ENCODE measurements at places on chromosomes 4 and X.

- DNase-seq: no peak
These were observed 15.3 kb upstream of the SLC16A2 start for GRCh38 chrX:74405973-74406489.

DNA sequence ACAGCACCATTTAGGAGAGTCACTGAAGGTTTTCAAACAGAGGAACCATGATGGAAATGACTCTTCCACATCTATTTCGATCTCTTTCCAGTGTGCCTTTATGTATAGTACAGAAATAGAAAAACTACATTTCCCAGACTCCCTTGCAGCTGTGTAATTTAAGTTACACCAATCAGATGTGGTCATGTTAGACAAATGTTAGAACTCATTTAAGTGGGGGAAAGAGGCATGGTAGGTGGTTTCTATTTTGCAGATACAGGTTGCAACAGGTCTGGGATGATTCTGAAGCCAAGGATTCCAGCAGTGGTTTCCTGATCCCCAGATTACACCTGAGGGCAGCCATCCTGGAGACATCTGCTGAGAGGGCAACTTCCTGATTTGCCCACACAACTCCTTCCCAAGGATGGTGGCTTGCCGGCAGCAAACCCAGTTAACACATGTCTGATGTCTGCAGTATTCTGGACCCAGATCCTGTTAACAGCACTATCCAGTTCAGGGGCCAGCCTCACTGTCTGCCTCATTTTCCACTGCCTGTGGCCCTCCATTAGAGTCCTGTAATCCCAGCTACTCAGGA is 38.7 kb upstream of the PDK3 start:
- DNase-seq: no peak

- no peak for DNase-seq
These were observed 63.3 kb upstream of the PCDH7 start for GRCh38 chr4:30656828-30657227.

GRCh38 chr4:82256718-82257117 is 117.1 kb downstream of the HNRNPD start:
- no peak for DNase-seq

DNA sequence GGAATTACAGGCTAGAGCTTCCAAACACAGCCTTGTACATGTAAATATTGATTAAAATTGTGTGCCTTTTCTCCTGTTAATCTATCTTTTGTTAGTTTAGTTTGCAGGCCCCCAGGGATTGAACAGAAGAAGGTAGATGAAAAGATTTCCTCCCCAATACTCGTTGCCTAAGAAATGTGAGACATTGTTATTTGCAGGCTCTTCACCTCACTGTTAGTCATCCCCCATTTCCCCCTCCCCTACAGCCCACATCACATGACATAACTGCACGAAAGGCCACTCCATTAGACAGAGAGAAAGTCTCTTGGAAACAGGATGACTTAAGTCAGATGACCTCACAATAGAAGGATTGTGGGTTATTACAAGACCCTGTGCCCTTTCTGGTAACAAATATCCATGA is 13.3 kb upstream of the MID1 start:
- no peak for DNase-seq

DNA sequence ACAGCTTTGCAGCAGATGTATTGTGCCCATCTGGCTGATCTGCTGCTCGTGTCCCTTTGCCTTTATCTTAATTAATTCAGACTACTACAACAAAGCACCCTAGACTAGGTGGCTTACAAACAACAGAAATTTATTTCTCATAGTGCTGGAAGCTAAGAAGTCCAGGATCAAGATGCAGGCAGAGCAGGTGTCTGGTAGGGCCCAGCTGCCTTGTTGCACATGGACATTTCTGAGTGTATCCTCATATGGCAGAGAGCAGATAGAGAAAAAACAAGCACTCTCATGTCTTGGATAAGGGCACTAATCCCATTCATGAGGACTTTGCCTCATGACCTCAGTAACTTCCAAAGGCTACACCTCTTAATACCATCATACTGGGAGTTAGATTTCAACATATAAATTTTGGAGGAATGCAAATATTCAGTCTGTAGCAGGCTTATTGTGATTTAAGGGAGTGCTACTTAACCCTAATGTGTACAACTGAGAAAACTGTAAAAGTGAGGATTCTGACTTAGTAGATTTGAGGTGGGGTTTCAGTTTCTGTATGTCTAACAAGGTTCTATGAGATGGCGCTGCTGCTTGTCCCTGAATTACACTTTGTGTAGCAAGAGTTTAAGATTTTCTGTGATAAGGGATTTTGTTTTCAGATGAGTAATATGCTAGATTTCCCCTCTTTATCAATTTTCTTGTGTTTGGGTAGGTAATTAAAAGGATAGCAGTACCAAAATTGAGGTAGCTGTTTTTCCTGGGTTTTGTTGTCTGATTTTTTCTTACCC is 473.2 kb upstream of the TECRL start:
- DNase-seq: no peak

DNA sequence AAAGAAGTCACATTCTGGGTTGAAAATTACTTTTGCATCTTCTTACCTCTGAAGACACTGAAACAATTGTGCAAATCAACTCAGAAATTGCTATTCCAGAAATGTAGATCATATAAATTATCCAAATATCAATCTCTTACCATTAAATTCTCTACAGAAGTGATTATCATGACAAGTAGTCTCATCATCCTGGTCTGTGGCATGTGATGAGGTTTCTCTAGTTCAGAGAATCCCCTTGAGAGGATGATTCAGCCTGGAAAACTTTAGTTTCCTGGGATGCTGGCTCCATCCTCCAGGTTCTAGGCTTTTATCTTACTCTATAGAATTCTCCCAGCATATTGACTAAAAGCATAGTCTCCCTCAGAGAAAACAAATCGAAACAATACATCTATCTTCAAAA is 76.2 kb upstream of the S100G start:
- DNase-seq: no peak

DNA sequence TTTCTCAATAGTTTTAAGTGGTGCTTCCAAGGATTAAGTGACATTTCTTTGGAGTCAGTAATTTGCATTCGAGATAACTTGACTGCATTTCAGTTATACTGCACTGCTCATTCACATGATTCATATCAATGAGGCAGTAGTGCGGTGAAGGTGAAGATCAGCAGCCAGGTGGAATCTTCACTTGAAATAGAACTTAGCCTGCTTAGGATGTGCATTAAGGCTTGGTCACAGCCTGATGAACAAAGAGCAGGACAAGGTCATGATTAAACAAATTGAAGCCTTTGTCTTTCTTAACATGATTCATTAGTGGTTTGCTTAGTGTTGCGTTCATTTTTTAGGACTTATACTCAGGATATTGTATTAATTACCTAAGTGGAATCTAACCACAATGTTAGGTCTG is 212.1 kb upstream of the GALNTL6 start:
- DNase-seq: no peak

DNA sequence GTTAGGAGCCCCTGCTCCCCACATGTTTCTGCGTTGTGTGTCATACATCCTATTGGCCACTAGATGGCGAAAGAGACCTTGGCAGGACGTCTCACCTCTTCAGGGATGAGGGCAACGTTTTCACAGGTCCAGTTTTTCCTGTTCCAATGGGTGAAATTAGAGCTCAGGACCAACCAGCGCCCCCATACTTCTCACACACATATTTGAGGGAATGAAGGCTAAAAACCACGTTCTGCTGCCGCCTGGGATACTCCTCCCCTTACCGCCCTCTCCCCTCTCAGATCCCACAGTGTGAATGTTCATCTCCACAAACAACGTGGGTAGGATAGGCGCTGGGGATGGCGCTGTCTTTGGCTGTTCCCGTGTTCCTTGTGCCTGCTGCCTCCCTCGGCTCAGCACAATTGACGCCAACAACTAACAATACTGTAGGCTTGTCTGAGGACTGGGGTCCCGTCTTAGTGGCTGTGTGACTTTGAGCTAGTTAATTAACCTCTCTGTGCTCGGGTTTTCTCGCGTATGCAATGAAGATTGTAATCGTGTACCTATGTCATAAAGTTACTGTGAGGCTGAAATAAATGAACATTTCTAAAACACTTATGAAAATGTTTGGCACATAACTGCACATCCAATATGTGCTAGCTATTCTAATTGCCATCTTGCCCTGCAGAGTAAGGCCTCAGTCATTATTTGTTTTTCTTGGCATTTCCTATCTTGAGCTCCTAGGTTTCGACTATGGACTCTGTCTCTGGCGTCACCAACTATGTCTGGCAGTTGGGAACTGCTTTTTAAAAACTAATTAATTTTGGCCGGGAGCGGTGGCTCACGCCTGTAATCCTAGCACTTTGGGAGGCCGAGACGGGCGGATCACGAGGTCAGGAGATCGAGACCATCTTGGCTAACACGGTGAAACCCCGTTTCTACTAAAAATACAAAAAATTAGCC is 181.3 kb upstream of the STK26 start:
- no peak for DNase-seq

DNA sequence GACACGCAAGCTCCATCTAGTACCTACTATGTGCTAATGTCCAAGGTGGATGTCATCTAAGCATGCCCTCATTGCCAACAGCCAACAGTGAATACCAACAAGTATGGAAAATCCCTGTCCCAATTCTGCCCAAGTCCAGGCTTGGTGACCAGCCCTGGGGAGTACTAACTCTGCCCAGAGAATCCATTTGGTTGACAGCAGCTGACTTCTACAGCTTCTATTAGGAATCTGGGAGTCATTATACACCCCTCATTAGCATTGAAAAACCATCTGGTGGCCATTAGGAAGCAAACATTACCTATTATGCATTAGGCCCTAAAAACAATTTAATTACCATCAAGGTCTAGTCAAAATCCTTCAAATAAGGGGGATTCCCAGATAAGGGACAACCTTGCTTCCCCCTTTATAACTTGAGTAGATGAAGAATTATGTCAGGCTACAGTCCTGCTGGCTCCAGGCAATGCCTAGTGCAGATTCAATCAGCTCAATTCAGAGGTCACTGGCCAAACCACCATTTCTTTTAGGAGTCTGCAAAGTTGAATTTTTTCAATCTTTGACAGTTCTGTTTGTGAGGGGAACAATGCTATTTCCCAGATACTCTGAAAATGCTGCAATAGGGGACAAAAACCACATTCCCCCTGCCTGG is 228.0 kb upstream of the LDB2 start:
- no peak for DNase-seq

DNA sequence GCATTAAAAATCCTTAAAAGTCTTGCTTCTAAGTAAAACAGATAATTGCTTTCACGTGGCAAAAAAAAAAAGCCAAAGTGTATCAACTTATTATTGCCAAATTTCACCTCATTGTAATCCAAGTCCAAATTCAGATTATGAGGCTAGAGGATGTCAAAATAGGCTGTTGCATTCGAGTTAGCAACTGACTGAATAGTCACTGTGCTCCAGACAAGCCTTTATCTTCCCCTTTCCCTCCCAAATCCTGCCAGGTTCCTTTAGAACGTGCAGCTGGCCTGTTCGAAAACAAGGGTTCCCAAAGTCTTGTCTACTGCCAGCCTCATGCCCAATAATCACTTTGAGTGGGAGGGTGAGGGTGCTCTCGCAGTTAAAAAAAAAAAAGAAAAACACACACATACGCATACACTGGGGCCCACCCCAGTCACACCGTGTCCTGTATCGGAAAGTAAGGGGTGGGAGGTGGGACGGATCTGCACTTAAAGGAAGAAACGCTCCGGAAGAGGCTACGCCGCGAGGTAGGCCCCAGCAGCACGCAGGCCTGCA is 603 bp downstream of the MAD2L1 start:
- DNase-seq: no peak

GRCh38 chr4:87317527-87317926 is 5.2 kb downstream of the HSD17B13 start:
- no peak for DNase-seq

DNA sequence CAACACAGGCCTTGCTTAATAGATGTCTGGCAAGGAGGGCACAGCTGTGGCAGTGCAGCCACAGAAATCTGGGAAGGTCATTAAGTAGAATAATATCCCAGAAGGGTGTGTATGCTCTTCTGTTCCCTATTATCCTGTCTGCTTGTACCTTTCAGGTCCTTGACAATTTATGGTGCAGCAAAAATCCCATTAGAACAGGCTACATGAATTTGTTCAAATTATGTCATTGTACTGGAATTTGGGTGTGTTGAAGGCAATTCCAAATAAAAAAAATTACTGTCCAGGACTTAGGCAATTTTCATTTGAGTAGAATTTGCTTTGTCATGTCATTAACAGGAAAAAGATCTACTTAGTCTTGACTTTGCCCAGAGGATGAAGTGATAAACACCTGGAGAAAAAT is 192.1 kb downstream of the IDS start:
- no peak for DNase-seq

GRCh38 chr4:13933191-13933590 is 305.7 kb upstream of the BOD1L1 start:
- DNase-seq: no peak

GRCh38 chr4:174119051-174119450 is 164.4 kb downstream of the FBXO8 start:
- DNase-seq: no peak

DNA sequence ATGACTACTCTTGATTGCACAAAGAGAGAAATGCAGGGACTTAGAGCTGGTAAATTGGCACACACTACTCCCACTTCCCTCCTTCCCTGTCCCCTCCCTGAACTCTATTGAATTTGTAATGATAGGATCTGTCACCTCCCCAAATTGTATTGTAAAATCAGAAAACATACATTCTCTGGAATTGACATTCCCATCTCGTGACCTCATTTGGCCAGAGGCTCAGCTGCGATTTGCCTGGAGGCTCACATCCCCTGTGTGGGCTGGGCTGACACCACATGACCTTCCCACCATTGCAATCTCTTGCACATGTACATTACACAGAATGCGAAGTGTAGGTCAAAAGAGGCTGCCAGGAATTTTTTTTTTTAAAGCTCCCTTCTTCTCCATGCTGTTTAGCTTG is 172.1 kb downstream of the MID1IP1 start:
- DNase-seq: no peak

DNA sequence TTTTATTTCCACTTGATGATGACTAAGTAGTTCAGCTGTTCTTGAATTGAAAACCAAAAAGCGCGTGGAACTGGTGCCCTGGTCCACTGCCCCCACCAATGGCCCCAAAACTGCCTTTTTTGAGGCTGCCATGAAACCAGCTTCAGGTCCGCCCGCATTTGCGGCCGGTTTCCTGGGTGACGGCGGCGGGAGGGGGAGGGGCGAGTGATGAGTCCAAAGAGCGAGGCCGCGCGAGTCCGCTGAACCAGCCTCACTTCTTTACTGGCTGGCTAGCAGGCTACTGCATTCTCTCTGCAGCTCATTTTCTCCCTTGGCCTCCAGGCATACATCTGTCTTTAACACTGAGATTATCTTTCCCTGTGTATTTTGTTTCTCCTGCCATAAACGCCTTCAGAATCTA is 72.9 kb upstream of the FABP2 start:
- DNase-seq: no peak

DNA sequence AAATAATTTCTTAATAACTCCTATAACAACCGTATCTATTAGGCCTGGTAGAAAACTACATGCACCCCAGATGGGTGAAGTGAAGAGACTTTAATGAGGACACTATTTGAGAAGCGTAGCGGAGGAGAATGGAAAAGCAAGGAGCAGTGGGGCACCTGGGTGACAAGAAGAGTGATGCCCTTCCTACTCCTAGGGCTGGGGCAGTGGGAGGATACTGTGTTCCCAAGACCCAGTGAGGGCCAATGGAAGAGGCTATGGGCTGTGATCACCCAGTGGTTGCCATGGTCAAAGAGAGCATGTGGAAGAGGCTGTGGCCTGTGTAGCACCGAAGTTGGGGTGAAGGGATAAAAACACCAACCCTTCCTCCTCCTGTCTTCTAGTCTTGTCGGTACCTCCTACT is 86.5 kb upstream of the SHISA3 start:
- DNase-seq: no peak

- DNase-seq: no peak
These were observed 562.3 kb upstream of the DIPK2B start for GRCh38 chrX:45762699-45763647.
